Activated CD4-positive, alpha-beta memory T cell treated with anti-CD3 and anti-CD28 coated beads for 36 hours (primary cell): ENCODE measurements at places on chromosomes 3 and 15. TPM values are rescaled to one million over a fixed set of nuclear protein-coding genes. Genes with fewer than 3 reads are reported as not detected.
A peak's percentile ranks its signal among the peaks of the same experiment; 100 is the strongest.

DNA sequence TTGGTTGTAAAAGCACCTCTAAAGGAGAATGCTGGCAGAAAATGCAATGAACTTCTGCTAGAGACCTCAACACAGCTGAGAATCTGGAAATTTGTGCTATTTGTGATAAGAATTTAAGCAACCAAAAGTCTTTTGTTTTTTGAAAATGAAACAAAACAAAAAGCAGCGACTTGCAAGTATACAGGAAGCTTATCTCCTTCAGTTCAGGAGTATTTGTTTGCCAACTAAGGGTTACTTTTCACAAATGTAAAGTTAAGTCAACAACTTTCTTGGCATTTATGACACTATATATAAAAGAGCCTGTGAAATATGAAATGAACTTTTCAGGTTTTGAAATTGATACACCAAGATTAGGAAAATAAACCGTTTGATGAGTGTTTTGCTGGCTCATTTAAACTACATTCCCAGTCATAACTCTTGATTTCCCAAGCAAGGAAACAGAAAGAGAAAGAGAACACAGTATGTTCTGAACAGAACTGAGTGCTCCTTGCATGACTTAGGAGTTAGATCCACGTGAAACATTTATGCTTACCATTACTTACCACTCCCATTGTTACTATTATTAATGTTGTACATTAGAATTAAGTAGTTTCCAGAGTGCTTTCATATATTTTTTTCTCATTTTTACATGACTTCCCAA is 92.3 kb upstream of the COL8A1 start:
- H3K4me1 ChIP-seq, result peaks cover 12% of the 10 kb centered on the region
- H3K27me3 ChIP-seq, result no peaks in the 10 kb centered on the region
- no peak for DNase-seq

- DNase-seq, result no peak
- H3K27ac ChIP-seq, result no peak overlapping the region
- no peak overlapping the region for H3K4me3 ChIP-seq
- H3K27me3 ChIP-seq, result peaks cover 9% of the 10 kb centered on the region
- peaks cover 45% of the 10 kb centered on the region for H3K4me1 ChIP-seq
- H3K36me3 ChIP-seq, result no peaks in the 10 kb centered on the region
Measured at GRCh38 chr15:60072826-60073465, 68.8 kb downstream of the FOXB1 start.

The CFAP161 gene
- total RNA-seq, result not detected

DNA sequence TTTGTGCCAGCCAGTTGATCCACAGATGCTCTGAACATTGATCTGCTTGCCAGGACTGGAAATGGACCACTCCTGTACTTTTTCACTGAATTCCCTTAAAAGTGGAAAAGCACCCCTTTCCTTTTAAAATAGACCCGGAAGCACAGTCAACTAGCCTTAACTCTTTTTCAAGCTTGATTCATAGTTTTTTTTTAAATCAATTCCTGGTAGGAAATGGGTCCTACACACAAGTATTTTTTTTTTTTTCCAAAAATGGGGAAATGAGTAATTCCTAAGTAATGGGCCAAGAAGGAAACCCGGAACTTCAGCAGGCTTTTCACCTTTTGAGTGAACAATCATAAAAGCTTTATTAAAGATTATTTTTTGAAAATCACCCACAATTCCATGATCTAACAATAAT is 234.4 kb upstream of the ADAMTS9 start:
- no peak overlapping the region for H3K4me3 ChIP-seq
- no peak for DNase-seq
- H3K4me1 ChIP-seq, result no peaks in the 10 kb centered on the region
- no peaks in the 10 kb centered on the region for H3K36me3 ChIP-seq
- H3K27ac ChIP-seq, result no peak overlapping the region

The GRK7 gene
- not detected for total RNA-seq

The MFAP1 gene
- 38.0 TPM for total RNA-seq

DNA sequence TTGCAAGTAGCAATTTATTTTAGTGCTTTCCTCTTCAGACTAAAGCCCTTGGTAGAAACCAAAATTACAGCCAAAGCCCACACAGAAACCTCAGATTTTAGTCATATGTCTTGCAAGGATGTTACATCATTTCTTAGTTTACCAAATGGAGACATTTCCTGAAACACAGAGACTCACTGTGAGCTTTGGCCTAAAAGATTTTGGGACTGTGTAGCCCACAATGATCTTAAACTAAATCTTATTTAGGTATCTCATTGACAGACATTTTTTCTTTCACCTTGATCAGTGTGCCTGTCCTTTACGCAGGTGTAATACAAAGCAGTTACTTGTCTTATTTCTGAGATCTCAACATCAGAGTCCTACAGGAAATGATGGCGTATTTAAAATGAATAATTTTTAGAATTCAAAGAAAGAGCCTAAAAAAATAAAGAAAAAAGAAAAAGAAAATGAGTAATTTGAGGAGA is 27.8 kb upstream of the AP4E1 start:
- H3K27me3 ChIP-seq, result no peaks in the 10 kb centered on the region
- H3K4me1 ChIP-seq, result peaks cover 74% of the 10 kb centered on the region
- peak overlapping the region; percentile 95 for H3K27ac ChIP-seq

The PAQR9 gene
- total RNA-seq, result not detected

The PLIN1 gene
- 0.31 TPM for total RNA-seq

GRCh38 chr15:65246026-65246714 is 34.9 kb upstream of the CILP start:
- DNase-seq, result no peak
- H3K27ac ChIP-seq, result no peak overlapping the region
- no peak overlapping the region for H3K4me3 ChIP-seq
